ENCODE measurements at places on chromosomes 2 and 18. TPM values are rescaled to one million over a fixed set of nuclear protein-coding genes. Genes with fewer than 3 reads are reported as not detected.

Gene SERPINB11
- not detected for polyA plus RNA-seq

DNA sequence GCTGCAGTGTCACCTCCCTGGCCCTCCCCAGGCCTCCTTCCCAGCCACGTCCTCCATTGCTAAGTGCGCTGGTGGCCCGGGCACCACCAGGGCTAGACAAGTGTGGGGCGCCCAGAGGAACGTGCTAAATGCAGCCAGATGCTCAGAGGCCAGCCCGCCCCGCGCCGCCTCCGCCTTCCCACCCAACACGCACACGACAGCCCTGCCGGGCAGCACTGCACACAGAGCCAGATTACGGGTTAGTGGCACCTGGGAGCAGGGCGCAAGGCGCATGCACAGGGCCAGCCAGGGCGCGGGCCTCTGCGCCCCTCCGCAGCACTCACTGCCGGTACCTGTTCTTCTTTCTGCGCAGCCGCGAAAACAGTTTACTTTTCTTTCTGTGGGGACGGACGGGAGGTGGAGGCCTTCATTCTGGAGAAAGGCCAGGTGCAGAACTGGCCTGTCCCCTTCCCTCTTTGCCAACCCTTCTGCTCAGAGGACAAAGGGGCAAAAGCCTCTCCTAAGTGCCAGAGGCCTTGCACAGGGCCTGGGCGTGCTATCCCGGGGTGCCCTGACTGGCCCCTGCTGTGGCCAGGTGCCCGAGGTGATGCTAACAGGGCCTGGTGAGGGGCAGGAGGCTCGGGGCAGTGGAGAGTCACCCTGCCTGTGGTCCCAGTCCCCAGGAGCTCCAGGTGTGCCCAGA lies 46.5 kb downstream of the BIN1 start:
- DNase-seq, result no peak

- no peak for DNase-seq
Observed at GRCh38 chr18:8828798-8829197, 123.4 kb downstream of the MTCL1 start.

- no peak for DNase-seq
Observed at GRCh38 chr2:124088616-124089015, 63.5 kb downstream of the CNTNAP5 start.

DNA sequence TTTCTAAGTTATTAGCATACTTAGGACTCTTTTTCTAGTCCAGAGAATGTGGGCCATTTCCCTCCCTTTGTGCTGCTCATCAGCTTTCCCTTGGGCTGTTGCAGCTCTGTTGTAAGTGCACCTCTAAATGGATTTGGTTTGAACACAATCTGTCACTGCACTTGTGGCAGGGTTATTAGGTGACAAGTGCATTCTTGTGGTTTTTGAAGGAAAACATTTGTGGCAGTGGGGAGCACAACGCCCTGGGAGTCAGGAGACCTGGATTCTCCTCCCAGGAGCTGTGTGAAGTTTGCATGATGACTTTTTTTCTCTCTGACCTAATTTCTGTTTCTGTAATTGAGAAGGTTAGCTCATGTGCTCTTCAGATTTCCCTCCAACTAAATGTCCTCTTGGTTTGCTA lies 630.9 kb upstream of the FAM98A start:
- no peak for DNase-seq

GRCh38 chr2:221555494-221555846 lies 16.6 kb downstream of the EPHA4 start:
- no peak for DNase-seq

Gene TFCP2L1
- 0.97 TPM for polyA plus RNA-seq

Gene CHRND
- not detected for polyA plus RNA-seq

Gene LHCGR
- polyA plus RNA-seq, result 0.74 TPM

- peak; percentile 57 for DNase-seq
Observed at GRCh38 chr18:58315041-58315440, 271.0 kb downstream of the NEDD4L start.

Gene ALK
- 0.40 TPM for polyA plus RNA-seq

- DNase-seq, result no peak
Observed at GRCh38 chr18:54871231-54871630, 43.0 kb downstream of the RAB27B start.

DNA sequence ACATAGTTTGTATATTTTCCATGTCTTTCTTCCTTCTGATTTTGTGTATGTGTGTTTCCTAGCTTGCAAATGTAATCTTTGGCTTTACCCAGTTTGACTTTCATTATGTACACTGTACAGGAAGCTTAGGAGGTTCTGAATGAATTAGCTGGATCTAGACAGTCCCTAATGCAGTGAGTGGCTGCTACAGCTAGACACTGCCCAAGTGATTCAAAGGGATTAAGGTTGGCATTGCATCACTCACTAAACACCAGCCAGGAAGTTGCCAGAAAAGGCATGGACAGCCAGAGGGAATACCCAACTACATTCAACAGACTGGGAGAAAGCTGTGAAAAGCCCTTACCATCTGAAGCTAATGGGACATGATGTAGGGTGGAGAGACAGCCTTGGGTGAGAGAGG lies 316.0 kb upstream of the MEX3C start:
- no peak for DNase-seq

GRCh38 chr2:241087420-241088268 lies 14.4 kb downstream of the MTERF4 start:
- DNase-seq, result no peak

Gene MYCN
- polyA plus RNA-seq, result 0.61 TPM

Gene AQP12A
- not detected for polyA plus RNA-seq
